CD4-positive, alpha-beta T cell treated with Interleukin-4 for 1 hour (primary cell): ENCODE measurements at places on chromosomes 5 and 9.

GRCh38 chr5:41763081-41763480 is 107.1 kb downstream of the OXCT1 start:
- DNase-seq: no peak

DNA sequence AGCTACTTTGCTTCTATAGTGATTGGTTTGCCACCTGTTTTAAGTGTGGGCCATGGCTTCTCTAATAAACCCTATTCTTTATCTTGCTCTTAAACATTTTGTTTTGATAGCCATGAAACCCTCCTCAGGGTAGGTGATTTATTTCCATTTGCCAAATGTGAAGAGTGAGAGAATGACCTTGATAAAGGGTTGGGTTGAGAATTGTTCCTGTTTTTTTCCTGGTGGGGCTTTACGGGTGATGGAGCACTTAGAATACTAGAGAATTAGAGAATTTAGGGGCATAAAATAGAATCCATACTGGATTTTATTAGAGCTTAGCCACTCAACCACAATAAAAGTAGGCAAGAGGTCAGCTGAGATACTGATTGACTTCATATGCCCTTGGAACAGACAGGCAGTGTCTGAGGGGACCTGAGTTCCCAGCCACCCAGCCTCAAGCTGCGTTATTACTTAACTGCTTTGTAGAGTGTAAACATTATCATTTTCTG is 68.9 kb downstream of the COMMD10 start:
- DNase-seq: no peak

- DNase-seq: no peak
Measured at GRCh38 chr9:86238861-86239770, 20.3 kb downstream of the C9orf153 start.

DNA sequence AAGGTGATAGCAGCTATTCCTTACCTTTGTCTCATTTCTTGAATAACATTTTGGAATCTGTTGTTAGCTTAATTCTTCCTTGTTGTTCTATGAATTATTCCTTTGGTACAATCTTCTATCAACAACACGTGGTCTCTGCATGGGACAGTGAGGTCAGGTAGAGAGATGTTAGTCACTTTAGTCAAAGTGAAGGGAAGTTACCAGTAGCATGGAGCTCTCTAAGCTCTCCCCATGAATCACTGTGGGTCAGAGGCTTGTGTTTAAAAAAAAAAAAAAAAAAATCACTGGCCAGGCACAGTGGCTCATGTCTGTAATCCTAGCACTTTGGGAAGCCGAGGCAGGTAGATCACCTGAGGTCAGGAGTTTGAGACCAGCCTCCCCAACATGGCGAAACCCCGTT is 116.0 kb downstream of the GOLPH3 start:
- DNase-seq: no peak

DNA sequence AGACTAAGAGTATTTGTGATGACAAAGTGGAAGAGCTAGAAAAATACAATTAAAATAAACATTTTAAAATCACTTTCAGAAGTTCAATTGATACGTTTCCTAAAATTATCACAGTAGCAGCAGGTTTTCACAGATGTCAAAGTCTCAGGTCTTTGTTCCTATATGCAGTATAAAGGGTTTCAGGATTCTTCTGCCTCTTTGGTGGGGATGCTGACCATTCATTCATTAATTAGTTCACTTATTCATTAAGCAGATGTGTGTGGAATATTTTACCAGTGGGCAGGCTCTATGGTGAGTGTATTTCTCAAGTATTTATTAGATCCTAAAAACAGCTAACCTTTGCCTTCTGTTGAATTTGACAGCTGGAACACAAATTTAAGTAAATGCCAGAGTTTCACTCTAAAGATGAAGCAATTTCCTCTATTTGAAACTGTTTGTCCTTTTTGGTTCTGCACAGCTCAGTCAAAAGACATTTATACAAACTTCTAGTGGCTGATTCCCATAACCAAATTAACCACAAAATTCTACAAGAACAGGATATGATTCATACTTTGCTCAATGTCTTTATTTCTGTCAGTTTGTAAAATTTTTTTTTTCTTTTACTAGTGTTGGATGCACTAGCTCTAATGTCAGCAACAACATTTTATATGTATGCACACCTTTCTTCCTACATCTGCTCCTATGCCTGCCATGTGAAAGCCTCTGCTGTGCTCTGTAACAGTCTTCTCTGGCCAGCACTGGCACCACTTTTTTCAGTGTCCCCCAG is 75.9 kb upstream of the PRR16 start:
- peak; percentile 3 for DNase-seq

GRCh38 chr5:160463740-160464465 is 42.2 kb downstream of the PTTG1 start:
- DNase-seq: no peak

GRCh38 chr5:156984064-156984463 is 21.0 kb upstream of the TIMD4 start:
- no peak for DNase-seq

GRCh38 chr9:6715755-6716643 is 41.8 kb upstream of the KDM4C start:
- DNase-seq: peak; percentile 77

DNA sequence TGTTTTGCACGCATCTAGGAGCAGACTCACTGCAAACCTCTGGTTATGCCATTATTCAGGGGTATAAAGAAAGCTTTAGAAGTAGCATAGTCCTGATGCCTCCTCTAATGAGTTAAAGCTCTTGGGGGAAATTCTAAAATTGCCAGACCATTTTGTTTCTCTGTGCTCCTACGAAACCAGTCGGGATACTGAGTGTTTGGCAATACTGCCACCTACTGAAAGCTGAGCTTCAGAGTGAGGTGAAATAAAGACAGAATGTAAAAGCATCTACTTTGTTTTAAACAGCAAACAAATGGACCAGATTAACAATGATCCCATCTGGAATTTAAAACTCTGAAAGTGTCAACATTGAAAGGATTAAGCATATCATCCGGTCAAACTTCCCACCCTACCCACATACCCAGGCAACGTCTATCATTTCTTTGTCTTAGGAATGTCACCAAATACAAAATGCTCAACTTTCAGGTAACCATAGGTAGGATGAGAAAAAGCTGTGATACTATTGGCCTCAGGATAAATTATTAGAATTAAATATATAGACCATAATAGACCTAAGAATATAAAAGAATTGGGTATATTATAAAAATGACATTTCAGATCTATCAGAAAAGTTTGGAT is 77.8 kb upstream of the SHISAL2B start:
- no peak for DNase-seq

GRCh38 chr9:81680006-81680405 is 9.3 kb downstream of the TLE1 start:
- DNase-seq: no peak

DNA sequence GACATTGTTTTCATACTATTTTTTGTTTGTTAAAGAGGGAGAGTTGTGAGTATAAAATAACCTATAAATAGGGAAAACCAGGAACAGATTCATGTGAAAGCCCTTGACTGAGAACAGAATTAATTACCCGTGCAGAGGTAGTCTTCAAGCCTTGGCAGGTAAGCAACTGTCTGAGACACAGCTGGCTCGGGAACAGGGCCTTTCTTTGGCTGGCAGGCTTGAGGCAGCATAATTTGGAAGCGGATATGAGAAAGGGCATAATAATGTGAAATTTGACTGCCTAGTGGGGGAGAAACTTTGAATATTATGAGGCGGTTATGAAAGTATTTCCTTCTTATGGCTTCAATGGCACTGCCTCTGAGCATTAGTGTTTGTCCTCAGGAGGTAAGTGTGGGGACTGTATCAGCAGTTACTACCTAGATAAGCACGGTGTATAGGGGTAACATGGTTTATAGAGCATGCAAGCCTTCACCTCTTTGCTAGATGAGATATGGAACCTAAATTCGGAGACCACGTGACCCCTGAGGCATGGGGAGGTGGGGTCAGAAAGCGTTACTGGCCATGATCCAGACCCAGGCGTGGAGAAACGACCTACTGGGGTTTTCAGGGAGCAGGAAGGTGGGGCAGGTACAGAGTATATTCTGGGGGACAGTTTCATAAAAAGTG is 210.2 kb upstream of the GAS1 start:
- no peak for DNase-seq

- DNase-seq: no peak
Measured at GRCh38 chr5:138466125-138466899, 1.0 kb downstream of the EGR1 start.

GRCh38 chr9:10015755-10016154 is 597.0 kb downstream of the PTPRD start:
- no peak for DNase-seq

- no peak for DNase-seq
Measured at GRCh38 chr5:35129276-35129675, 81.5 kb upstream of the AGXT2 start.

GRCh38 chr9:135210676-135211523 is 123.4 kb downstream of the OLFM1 start:
- DNase-seq: no peak

- DNase-seq: no peak
Measured at GRCh38 chr5:83672646-83673045, 48.0 kb downstream of the HAPLN1 start.

DNA sequence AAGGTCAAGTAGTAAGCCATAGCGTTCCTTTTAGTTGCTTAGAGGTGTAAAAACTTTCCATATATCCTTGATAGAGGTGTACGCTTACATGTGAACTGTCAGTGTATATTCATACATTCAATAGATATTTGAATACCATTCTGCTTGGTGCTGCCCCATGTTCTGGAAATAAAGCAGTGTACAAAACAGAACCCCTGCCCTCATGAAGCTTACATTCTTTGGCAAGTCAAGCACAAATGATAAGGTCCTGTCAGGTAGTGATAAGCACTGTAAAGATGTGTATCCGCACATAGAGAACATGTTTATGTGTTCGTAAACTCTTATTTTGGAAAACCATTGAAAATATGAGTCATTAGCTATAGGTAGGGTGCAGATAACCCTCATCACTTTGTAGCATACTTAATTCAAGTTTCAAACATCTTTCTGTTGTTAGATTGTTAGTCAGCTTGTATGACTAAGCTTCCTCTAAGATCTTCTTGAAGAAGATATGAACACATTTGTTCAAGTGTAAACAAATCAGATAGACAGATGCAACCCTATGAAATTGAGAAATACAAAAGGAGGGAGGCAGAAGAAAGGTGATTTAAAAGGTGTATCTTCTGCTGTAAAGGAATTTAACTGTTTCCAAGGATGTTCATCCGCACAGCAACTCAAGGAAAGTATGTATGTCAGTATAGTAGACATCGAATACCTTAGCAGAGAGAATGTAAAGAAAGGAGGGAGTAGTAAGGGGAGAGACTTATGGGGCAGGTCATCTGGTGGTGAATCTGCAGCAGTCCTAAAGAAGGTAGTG is 1.6 kb downstream of the GTF3C4 start:
- no peak for DNase-seq

- DNase-seq: no peak
Measured at GRCh38 chr9:123695386-123695785, 234.5 kb downstream of the DENND1A start.

- DNase-seq: no peak
Measured at GRCh38 chr9:125150349-125151245, 7.3 kb upstream of the SCAI start.

DNA sequence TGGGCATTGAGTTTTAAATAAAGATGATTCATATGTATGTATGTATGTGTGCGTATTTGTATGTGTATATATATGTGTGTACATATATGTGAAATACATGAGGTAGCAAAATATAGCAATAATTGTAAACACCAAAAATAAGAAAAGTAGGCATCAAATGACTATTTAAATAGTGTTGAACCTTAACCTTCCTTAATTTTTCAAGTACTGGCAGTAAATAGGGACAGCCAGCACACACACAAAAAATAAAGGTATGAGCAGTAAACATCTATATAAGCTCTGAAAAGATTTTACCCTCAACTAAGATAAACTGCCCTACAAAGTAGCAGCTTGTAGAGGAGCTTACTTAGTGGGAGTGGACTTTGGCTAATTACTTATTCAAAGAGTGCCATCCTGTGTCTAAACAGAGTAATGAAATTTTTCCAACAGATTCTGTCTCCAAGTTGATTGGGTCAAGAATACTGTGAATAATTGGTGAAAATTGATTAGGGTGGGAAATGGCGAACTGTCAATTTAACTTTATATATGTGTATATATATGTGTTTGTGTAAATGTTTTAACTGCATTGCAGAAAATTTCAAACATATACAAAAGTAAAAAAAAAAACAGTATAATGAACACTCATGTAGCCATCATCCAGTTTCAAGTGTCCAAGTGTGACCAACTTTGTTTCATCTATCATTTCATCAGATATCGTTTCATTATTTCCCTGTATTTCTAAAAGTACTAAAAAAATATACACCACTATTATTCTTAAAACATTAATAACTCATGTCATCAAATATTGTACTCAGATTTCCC is 2.0 kb upstream of the ADAMTS6 start:
- DNase-seq: peak; percentile 74

DNA sequence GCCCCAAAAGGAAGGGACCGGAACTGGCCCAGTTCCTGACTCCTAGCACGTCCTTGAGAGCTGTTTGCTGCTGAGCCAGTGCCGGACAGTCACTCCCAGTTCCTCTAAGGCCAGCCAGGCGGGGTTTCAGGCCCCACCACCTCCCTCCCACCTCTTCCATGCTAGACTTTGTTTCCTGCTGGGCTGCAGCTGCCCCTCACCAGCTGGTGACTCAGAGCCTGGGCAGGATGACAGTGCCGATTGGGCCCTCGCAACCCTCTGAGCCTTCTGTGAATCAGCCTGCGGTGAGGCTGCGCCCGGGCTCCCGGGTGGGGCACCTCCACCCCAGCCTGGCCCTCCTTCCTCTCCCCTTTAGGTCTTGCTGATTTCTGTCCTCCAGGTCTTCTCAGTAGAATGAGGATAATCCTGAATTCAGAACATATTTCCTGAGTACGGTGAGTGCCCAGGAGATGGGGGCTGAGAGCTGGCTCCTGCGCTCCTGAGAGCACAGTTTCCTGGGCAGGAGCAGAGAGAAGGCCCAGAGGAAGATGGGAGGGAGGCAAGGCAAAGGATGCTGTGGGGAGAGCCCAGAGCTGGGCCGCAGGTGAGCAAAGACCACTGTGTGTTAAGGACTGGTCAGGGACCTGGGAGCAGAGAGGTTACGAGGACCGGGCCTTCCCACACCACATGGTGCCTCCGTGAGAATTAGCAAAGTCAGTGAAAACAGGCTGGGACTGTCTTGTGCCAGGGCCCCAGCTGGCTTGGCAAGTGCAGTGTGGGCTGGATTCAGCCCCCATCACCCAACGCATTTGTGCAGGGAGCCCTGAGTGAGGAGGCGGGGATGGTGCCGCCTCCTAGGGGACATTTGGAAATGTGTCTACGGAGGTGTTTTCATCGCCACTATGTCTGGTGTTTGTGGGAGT is 32.9 kb upstream of the STXBP1 start:
- DNase-seq: peak; percentile 86

DNA sequence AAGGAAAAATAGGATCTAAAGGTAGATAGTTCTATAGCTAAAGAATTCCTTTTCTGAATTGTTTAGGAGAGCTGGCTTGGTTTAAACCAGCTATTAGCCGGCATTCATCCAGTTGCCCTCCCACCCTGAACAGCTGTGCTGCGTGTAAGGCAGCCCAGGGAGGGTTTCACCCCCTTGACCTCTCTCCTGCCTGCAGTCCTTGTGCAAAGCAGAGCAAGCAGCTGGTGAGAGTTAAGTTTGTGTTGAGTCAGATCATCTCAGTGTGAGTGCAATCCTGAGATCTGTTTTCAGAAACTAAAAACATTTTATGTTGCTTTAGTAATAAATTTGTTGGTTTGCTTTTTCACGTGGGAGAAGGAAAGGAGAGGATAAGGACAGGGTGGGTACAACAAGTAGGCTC is 13.0 kb downstream of the SLC25A25 start:
- no peak for DNase-seq

- DNase-seq: no peak
Measured at GRCh38 chr9:34475097-34475496, 16.5 kb downstream of the DNAI1 start.

GRCh38 chr9:34036625-34037024 is 12.1 kb downstream of the UBAP2 start:
- DNase-seq: no peak

GRCh38 chr9:136648751-136649150 is 14.0 kb upstream of the EGFL7 start:
- no peak for DNase-seq
